ENCODE measurements at places on chromosomes 13 and 19.

- no peak for DNase-seq
Observed at GRCh38 chr13:26601669-26602068, 44.2 kb downstream of the WASF3 start.

DNA sequence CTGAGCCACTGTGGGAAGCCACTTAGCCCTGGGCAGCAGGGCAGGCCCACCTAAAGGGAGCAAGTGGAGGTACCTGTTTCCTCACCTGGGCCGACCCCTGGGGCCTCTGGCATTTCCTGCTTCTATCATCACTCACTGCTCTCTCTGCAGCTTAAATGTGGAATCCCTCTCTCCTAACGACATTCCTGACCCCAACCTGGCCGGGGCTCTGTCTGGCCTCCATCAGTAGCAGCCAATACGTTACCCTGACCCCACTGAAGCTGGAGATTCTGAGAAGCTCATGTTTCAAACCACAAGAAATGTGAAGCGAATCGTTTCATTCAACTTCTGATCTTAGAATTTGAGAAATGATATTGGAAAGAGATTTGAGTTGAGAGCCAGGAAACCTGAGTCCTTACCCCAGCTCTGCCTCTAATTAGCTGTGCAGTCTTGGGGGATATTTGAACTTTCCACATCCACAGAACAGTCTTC is 39.9 kb downstream of the DOCK9 start:
- DNase-seq: no peak

DNA sequence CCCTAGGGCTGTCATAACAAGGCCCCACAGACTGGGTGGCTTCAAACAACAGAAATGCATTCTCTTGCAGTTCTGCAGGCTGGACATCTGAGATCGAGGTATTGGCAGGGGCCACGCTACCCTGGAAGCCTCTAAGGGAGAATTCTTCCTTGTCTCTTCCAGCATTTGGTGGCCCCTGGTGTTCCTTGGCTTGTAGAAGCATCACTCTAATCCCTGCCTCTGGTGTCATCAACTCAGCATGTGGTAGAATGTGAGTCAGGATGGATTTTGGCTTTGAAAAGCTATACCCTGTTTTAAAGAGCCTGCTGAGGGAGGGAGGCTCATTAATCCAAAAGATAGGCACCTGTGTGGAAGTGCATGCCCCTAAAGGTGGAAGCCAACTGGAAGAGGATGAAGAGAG is 7.9 kb upstream of the GGACT start:
- no peak for DNase-seq

DNA sequence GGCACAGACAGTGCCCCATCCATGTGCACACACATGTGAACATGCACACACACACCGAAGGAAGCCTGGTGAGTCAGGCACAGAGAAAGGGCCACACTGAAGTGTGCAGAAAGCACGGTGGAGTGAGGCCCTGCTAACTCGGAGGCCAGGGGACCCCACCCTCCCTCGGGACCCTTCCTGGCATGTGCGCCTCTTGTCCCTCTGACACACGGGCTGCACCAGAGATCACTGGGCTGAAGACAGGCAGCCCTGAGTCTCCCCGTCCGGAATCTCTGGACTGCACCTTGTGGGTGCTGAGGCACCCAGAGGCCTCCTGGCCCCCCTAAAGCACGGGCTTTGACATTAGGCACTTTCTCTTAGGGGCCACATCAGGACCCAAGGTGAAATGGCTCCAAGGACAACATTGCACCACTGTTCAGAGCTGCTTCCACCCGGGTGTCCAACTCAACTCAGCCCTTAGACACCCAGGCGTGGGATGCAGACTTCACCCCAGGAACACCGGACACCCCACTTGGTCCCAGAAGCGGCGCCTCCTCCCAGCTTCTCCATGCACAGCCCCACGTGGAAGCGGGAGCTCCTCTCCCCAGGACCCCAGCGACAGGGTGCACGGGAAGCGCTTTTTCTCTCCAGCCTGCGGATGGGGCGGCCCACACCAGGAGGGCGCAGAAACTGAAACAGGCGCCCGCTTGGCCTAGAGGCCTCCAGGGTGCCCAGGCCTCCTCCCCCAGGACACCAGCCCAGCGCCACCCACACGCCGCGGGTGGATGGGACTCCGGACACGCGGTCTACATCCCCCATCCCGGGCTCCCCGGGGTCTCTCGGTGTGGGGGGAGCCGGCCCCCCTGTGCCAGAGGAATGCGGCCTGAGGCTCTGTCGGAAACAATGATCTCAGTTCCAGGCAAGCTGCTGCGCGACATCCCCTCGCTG is 90.2 kb downstream of the SPACA7 start:
- DNase-seq: no peak

GRCh38 chr13:41765020-41765419 is 195.9 kb downstream of the VWA8 start:
- no peak for DNase-seq

- DNase-seq: no peak
Observed at GRCh38 chr13:66077132-66077689, 1152.9 kb downstream of the PCDH9 start.

GRCh38 chr19:2042485-2043250 is 8.4 kb downstream of the MKNK2 start:
- DNase-seq: peak; percentile 27

DNA sequence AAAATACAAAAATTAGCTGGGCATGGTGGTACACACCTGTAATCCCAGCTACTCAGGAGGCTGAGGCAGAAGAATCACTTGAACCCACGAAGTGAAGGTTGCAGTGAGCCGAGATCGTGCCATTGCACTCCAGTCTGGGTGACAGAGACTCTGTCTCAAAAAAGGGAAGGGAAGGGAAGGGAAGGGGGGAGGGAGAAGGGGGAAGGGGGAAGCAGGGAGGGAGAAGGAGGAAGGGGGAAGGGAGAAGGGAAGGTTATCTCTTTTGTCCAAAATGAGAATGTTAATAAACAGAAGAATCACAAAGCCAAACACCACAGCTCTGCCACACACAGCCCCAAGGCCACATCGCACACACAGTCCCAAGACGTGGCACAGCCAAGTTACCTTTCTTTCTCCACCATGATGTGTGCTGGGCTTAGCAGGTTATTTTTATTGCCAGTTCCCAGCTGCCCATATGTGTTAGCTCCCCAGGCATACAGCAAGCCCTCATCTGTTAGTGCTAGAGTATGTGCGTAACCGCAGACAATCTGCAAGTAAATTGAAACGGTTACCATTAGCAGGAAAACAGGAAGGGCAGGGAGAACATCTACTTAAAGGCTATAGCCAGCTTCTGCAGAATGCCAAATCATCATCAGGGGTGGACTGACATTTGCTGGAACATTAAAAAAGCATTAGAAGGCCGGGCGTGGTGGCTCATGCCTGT is 34.3 kb downstream of the RCBTB1 start:
- DNase-seq: no peak

DNA sequence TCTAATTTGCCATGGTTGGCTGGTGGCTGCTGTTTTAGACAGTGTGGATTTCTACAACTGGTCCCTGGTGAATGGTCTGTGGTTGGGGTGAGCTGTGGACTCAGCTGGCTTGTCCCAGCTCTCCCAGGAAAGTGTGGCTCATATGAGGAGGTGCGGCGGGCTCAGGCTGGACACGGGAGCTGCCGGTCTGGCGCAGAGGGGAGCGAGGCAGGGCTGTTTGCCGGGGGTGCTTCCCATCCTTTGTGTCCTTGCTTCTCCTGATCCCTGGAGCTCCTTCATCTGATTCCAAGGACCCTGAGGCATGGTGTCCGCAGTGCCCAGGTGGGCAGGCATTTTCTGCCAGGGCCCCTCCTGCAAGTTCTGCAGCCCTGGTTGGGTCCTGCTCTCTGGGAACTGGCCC is 104.9 kb downstream of the TEX29 start:
- no peak for DNase-seq

DNA sequence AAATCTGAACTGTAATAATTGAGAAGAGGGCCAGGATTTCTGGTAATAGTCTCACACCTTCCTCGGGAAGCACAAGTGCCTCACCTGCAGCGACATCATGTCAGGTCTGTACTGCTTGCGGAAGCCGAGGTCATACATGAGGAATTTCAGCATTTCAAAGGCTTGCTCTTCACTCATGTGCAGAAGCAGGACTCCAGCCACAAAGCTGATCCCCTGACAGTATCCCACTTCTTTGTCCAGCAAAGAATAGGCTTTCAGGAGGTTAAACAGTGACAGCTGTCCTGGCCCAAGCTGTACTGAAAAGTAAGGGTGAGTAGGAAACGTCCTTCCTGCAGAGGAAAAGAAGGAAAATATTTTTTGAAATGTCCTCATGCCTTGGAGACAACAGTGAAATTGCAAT is 182.7 kb downstream of the TBC1D4 start:
- DNase-seq: no peak

GRCh38 chr19:5541456-5541855 is 26.3 kb downstream of the TINCR start:
- DNase-seq: no peak

DNA sequence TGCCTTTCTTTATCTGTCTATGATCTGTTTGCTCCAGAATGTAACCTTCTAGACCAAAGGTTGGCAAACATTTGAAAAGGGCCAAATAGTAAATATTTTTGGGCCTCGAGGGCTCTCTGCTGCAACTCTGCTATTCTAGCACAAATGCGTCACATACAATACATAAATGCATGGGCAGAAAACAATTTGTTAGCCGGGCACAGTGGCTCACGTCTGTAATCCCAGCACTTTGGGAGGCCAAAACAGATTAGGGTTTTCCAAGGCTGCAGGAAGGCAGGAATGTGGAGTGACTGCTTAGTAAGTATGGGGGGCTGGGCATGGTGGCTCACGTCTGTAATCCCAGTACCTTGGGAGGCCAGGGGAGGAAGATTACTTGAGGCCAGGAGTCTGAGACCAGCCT is 21.9 kb upstream of the EVI5L start:
- DNase-seq: no peak
